Endothelial cell (in vitro differentiated cells): ENCODE measurements at places on chromosomes 11 and 22. TPM values are rescaled to one million over a fixed set of nuclear protein-coding genes. Genes with fewer than 3 reads are reported as not detected.

GRCh38 chr11:126113515-126113957 lies 50.9 kb upstream of the CDON start:
- peak overlapping the region; percentile 24 for H3K27ac ChIP-seq
- peaks cover 9% of the 10 kb centered on the region for H3K27me3 ChIP-seq
- no peak overlapping the region for H3K4me3 ChIP-seq
- peaks cover 3% of the 10 kb centered on the region for H3K4me1 ChIP-seq
- no peaks in the 10 kb centered on the region for H3K36me3 ChIP-seq
- no peak for DNase-seq

DNA sequence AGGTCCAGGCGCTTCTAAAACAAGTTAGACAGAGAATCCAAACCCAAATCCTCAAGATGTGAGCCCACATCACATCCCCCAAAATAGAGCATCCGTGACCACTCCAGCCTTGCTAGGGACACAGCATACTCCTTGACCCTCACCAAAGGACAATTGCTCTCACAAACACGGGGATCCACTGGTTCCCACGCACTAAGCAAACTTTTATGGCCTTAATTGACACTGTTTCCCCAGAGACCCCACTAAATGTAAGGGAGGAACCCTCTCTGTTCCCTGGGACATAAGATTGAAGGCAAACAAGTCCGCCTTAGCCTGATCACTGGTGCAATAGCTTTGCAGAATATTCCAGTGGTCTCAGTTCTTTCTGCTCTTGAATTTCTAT lies 20.1 kb downstream of the ZNF74 start:
- no peak overlapping the region for H3K4me3 ChIP-seq
- H3K27me3 ChIP-seq = peaks cover 4% of the 10 kb centered on the region
- H3K4me1 ChIP-seq = no peaks in the 10 kb centered on the region
- H3K36me3 ChIP-seq = no peaks in the 10 kb centered on the region
- DNase-seq = no peak

The RTN4RL2 gene
- 0.62 TPM for total RNA-seq

The RIMBP3C gene
- 0.18 TPM for total RNA-seq

The HBB gene
- not detected for total RNA-seq
